Renal cortical epithelial cell (primary cell): ENCODE measurements at places on chromosomes 4 and X. TPM values are rescaled to one million over a fixed set of nuclear protein-coding genes. Genes with fewer than 3 reads are reported as not detected.

DNA sequence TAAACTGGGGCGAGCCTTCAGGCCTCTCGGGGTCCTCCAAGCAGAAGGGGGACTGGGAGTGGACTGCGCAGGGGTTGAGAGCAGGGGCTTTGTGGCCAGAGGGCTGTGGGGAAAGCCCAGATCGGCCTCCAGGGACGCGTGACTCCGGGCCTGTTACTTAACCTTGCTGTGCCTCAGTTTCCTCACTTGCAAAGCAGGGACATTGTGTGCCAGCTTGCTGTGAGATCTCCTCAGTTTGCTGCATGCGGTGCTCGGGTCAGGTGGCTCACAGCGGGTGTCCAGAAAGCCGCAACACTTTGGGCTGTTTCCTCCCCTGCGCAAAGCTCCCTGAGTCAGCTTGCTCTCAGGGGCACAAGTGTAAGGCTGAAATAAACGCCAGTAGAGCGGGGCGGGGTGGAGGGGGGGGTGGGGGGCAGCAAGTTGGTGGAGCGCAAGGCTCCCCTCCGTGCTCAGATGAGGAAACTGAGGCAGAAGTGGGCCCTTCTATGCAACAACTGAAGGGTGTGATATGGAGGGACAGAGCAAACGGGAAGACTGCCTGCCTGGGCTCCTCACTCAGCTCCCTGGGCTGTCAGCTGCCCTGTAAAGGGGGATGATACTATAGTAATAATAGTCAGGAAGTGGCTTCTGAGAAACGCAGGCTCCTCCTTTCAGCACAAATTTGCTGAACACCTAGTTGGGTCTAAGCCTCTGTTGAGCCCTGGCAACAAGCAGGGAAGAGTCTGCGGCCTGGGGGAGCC, 101.0 kb downstream of the HMX1 start:
- DNase-seq, result no peak

DNA sequence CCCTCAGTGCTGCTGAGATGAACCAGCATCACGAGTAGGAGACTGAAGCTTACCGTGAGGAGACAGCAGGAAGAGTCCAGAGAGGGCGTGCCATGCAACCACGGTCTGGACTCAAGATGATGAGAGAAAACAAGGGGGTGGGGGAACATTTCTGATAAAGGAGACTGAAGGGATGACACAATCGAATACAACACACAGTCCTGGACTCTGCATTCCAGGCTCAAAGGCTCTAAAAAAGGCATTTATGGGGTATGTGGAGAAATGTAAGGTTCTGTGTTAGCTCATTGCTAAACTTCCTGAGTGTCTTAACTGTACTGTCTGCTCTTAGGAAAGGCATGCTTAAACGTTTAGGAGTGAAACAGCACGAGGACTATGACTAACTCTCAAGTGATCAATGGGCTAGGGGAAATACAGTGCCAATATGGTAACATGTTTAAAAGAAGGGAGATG, 20.6 kb upstream of the IRAK1 start:
- peak; percentile 49 for DNase-seq

The PTCHD1 gene
- under 0.01 TPM in 1 of 2 replicates, not detected in the other for total RNA-seq

- DNase-seq, result peak; percentile 56
These were observed 650.8 kb downstream of the PCDH7 start for GRCh38 chr4:31370866-31371465.

DNA sequence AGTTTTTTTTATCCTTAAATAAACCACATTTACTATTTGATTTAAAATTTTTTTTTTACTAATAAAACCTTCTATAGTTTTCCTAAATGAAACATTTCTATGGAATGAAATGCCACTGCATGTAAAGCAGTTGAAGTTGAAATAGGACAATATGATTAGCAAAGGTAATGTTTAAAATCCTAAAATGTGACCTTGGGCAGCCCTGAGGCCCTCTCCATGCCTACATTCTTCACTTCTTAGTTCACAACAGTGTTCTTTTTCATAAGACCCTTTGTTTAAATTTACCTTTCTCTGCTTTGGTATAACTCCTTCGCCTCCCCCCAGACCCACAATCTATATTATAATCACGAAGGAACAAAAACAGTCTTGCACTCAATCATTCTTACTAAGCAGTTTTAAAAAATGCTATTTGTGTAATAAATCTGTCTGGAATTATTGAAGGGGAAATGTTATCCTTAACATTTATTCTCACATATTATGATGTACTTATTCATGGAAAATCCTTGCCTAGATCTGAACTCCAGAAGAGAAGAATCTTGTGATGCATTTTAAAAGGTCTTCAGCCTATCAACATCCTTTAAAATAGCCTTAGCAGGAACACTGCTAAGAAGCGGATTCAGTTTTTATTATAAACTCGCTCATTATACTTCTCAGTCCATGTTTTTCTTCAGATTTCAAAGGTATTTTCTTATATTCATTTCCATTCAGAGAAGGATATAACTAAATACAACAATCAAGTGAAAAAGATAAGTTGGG, 124.6 kb upstream of the NAP1L5 start:
- DNase-seq, result no peak

The LEF1 gene
- total RNA-seq, result 0.52 and 18.6 TPM in 2 replicates

GRCh38 chr4:153115322-153116290, 88.6 kb upstream of the TRIM2 start:
- DNase-seq, result peak; percentile 98

DNA sequence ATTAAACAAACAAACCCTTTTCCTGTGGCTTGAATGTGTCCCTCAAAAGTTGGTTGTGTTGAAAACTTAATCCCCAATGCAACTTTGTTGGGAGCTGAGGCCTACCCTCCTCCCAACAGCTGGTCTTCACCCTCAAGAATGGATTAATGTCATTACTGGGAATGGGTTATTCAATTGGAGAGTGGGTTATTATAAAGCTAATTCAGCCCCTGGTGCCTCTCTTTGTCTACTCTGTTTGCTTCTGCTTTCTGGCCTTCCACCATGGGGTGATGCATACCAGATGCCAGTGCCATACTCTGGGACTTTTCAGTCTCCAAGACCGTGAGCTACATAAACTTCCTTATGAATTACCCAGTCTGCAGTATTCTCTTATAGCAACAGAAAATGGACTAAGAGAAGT, 706.5 kb downstream of the CCSER1 start:
- DNase-seq, result no peak

- peak; percentile 99 for DNase-seq
These were observed 161.7 kb downstream of the BTC start for GRCh38 chr4:74632634-74633033.

GRCh38 chr4:170083541-170083940, 6.2 kb downstream of the AADAT start:
- DNase-seq, result no peak

The GABRQ gene
- total RNA-seq, result 0.60 TPM in 1 of 2 replicates, not detected in the other

- no peak for DNase-seq
These were observed 570.9 kb downstream of the ADGRL3 start for GRCh38 chr4:61771056-61771455.

DNA sequence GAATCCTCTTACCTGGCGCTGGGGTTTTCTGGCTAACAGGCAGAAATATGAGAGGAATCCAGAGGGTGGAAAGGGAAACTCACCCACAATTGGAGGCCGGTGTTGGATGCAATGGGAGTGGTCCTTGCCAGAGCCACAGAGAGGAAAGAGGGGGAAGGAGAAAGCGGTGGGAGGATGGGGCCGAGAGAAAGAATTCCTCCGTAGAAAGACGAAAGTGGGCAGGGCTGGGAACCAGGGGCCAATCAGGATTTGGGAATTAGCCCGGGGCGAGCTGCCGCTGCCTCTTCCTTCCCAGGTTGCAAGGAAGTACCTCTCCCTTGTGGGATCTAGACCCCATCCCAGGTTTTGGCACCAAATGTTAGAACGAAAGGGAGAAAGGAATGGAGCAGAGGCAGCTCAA, 83.1 kb upstream of the SPIN4 start:
- DNase-seq, result no peak

DNA sequence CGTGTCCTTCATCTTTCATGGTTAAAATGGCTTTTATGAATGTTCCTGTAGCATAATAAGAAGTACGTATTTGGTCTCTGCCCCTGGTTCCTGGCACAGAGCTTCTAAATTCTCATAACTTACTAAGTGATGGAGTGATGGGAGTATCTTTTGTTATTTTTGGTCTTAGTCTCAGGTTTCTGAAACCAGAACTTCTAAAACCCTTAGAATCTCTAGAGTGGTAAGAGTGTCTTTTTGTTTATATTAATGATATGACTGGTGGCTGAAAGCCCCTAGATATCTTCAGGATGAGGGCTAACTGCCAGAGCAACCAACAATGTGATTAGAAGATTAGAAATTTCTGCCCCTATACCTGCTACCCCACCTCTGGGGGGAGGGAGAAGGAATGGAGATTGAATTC, 45.8 kb upstream of the BBS12 start:
- DNase-seq, result no peak

The PRR27 gene
- not detected in 2 replicates for total RNA-seq

The HSFX1 gene
- total RNA-seq, result 0.35 and 2.2 TPM in 2 replicates

- DNase-seq, result no peak
These were observed 203.3 kb downstream of the CLCN4 start for GRCh38 chrX:10360116-10360515.

DNA sequence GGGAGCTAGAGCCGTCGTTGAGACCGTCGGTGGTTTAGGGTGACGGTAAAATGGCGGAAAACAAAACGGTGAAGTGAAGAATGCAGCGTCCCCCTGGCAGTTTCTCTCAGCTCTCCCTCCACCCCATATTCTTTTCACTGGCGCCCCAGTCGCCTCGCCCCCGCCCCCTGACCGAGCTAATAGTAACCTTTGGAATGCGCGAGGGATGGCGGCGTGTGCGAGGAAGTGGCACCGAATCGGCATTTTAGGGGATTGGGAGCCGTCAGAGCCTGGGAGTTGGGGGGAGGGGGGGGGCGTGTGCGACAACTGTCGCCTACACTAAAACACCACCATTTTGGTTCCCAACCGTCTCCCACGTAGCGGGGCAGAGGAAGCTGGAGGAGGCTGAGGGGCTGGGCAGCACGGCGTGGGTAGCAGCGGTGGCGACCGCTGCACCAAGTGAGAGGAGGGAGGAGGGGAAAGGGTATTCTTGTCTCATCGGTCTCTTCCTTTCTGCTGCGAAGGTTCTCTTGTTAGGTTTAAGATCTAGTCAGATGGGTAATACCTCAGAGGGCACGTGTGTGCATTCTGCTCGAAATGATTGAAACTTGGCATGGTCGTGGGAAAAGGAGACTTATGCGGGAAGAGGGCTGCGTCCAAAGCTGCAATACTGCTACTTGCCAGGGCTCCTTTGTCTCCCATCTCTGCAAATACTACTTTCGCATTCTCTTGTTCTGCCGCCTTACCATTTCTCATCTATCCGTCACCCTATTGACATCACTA, 840 bp downstream of the ZNF711 start:
- peak; percentile 6 for DNase-seq

The LRRC66 gene
- total RNA-seq, result 0.55 TPM in 1 of 2 replicates, not detected in the other

GRCh38 chrX:30005813-30006212, 209.6 kb upstream of the MAGEB2 start:
- no peak for DNase-seq

The CORIN gene
- total RNA-seq, result 0.15 TPM in 1 of 2 replicates, not detected in the other

DNA sequence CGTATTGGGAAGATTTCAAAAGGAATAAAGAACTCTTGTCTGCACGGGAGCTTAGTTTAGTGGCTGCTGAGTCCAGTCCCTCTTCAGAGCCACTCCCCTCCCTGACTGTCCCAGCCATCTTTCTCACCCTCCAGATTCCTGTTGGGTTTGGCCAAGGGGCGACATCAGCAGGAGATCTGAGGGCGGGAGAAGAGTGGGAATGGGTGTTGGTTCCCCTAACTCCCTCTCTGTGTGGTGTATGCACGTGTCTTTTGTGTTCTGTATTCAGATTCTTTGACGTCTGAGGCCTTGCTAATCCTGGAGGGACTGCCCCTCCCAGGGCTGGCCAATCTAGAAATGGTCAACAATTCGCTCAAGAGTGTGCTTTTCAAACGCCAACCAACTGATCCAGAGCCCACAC, 37.4 kb downstream of the CYTL1 start:
- DNase-seq, result no peak

The KCNE5 gene
- 0.10 TPM in 1 of 2 replicates, not detected in the other for total RNA-seq

DNA sequence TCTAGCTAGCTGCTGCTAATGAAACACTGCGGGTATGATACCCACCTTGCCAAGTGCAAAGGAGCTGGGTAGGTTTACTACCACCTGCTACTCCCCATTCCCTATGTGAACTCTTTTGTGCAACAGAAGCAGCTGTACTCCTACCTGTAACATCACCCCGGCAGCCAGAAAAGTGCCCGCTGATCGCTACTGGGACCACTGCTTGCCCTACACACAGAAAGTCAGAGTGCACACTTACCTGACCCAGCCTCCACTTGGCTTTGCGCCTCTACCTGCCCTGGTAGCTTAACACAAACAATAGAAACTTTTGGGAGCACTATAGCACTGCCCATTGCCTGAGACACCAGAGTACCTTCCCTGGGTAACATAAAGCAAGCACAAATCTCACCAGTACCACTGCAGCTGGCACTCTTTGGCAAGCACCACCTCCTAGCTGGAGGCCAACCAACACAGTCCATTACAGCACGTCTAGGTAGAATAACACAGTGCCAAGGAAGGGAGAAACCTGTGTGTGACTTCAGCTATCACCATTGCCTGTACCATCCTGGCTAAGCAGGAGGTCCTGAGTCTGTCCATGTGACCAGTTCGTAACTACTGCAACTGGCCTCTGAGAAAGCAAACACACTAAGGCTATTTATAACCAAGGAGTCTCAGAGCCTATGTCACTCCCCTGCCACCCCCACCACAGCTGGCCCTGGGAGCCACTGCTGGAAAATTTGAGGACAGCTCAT, 80.1 kb downstream of the CENPC start:
- no peak for DNase-seq

The FGFBP2 gene
- not detected in 2 replicates for total RNA-seq

The TMPRSS11D gene
- not detected in 2 replicates for total RNA-seq

GRCh38 chr4:180950377-180950776, 1292.8 kb upstream of the TENM3 start:
- no peak for DNase-seq

The TACR3 gene
- total RNA-seq, result not detected in 2 replicates

The RPS6KA6 gene
- 1.2 and 10.1 TPM in 2 replicates for total RNA-seq

- DNase-seq, result peak; percentile 63
These were observed 48.9 kb downstream of the SPATA18 start for GRCh38 chr4:52099860-52100461.

GRCh38 chr4:148632476-148632875, 190.3 kb upstream of the NR3C2 start:
- no peak for DNase-seq

The TMEM31 gene
- total RNA-seq, result not detected in 2 replicates

The C4orf33 gene
- 15.6 and 15.9 TPM in 2 replicates for total RNA-seq

The CT83 gene
- not detected in 2 replicates for total RNA-seq

GRCh38 chr4:69793732-69794131, 33.3 kb upstream of the SULT1B1 start:
- no peak for DNase-seq

The RBM46 gene
- total RNA-seq, result 0.30 and 0.52 TPM in 2 replicates

The MAGED4B gene
- total RNA-seq, result 16.1 and 55.3 TPM in 2 replicates

DNA sequence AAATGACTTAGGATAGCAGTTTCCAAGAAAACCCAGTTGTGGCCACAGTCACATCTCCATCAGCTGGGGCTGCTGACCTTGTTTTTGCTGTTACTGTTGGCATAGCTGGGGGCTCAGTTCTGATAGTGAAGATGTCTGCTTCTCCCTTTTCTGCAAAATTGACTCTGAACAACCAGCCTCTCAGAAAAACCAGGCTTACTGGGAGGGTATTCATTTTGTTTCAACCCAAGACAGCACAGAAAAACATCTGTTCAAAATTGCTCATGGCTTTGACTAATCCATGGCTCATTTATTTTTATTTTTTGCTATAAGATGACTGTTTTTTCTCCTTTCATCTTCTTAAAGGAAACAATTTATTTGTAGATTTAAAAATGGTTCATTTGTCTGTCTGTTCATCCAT, 53.1 kb downstream of the RASL11B start:
- no peak for DNase-seq
